ENCODE measurements at places on chromosomes 5 and 9.

GRCh38 chr9:16145196-16145950 is 592.5 kb downstream of the CCDC171 start:
- no peak for DNase-seq

GRCh38 chr5:132947671-132948070 is 15.8 kb downstream of the AFF4 start:
- DNase-seq: no peak

DNA sequence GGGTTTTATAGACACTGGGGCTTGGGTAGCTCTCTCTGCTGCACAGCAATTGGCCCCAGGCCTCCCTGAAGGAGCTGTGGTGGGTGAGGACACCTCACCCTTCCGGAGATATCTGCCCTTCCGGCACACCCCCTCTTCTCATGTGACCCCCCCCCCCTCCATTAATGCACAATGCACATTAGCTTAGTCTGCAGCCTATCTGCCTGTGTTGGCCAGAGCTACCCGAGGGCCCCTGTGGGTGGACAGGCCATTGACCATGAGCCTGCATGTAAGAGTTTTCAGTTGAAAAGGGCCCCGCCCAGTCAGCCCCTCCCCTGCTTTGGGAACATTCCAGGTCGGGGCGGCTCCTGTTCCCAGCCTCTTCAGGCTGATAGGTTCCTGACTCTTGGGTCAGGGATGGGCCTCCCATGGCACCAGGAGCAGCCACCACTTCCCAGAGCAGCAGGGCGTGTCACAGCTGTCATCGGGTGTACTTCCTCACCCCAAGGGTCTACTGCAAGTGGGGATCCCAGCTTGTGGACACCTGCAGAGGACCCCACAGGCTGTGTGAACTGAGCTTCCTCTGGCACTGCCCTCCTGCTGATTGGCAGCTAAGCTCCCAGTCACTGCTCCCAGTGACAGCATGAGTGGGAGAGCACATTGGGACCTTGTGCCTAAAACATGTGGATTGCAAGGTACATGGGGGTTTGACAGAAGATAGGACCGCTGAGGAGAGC is 17.8 kb downstream of the PHF2 start:
- no peak for DNase-seq

DNA sequence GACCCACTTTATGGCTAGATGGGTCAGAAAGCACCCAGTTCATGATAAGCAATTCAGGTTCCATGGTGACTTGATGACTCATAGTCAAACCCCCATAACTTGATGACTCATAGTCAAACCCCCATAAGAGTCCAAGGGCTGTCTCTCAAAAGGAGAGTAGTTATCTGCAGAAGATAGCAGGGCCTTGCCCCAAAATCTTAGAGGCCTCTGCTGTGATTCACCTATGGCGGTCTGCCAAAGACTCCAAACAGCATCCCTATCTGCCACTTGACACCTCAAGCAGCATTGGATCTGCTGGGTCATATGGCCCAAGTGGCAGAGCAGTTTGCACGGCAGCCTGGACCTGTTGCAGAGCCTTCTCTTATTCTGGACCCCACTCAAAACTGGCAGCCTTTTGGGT is 395.2 kb upstream of the KIF2A start:
- no peak for DNase-seq
